ENCODE measurements at places on chromosomes 6 and 20.

- DNase-seq = no peak
Measured at GRCh38 chr20:48139262-48140041, 354.2 kb upstream of the SULF2 start.

GRCh38 chr20:14343491-14344065 is 6.2 kb upstream of the FLRT3 start:
- DNase-seq = no peak

DNA sequence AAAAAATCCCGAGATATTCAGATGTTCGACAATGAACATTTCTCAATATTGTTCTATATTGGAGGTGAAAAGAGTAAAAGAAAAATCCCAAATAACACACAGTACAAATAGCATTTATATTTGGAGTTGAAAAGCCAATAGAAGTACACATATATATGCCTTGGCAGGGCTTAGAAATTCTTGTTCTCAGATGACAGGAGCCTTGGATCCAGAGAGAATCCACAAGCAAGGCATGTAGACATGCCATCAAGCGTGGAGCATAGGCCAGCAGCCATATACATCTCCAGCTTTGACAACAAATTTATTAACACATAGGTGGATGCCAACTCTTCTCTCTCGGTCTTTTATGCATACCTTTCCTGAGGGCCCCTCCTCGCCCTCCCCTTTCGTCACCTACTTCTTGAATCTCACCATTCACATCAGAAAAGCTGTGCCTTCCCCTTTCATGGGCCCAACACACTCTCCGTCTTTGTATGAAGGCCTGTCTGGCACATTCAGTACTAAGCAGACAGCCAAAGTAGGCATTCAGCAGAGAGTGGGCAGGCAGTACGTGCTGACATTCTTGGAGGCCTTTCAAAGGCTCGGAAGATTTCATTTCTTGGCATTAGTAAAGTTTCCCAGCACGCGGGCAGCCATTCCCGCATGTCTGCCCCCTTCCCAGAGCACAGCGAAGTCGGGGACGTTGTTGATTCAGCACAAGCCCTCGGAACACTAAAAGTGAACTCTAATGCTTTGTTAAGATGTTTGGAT is 18.2 kb downstream of the NEDD9 start:
- no peak for DNase-seq

- peak; percentile 54 for DNase-seq
Measured at GRCh38 chr6:44456070-44456965, 68.8 kb downstream of the CDC5L start.
